Motor neuron (in vitro differentiated cells): ENCODE measurements at places on chromosomes 3 and 15. TPM values are rescaled to one million over a fixed set of nuclear protein-coding genes. Genes with fewer than 3 reads are reported as not detected.

The HAPLN3 gene
- 1.3 and 1.4 TPM in 2 replicates for total RNA-seq

The CADPS gene
- total RNA-seq = 95.4 and 99.6 TPM in 2 replicates

The RHCG gene
- 0.11 and 0.31 TPM in 2 replicates for total RNA-seq

The CD200R1 gene
- total RNA-seq = 0.06 and 0.11 TPM in 2 replicates

The FOXB1 gene
- total RNA-seq = not detected in 2 replicates

The QTRT2 gene
- 12.5 and 16.4 TPM in 2 replicates for total RNA-seq

The CNTN3 gene
- total RNA-seq = 16.4 and 30.9 TPM in 2 replicates

The SAMD7 gene
- total RNA-seq = 0.08 and 0.09 TPM in 2 replicates

The CCDC39 gene
- total RNA-seq = 0.22 TPM in 1 of 2 replicates, not detected in the other

The HES1 gene
- total RNA-seq = 13.3 and 13.9 TPM in 2 replicates

The LRTM1 gene
- total RNA-seq = not detected in 2 replicates

The MYH15 gene
- 0.71 and 0.87 TPM in 2 replicates for total RNA-seq

The GOLGA6D gene
- 0.14 and 0.21 TPM in 2 replicates for total RNA-seq

The IL17RB gene
- 3.7 and 4.4 TPM in 2 replicates for total RNA-seq

The RNU5B-1 gene
- under 0.01 TPM in 2 replicates for total RNA-seq

The ZNF774 gene
- total RNA-seq = 3.3 and 3.9 TPM in 2 replicates

The TCTA gene
- 8.0 and 10.6 TPM in 2 replicates for total RNA-seq

The ADAMTSL3 gene
- total RNA-seq = 0.18 and 0.21 TPM in 2 replicates

The ISL2 gene
- 9.4 and 11.4 TPM in 2 replicates for total RNA-seq

The CCR9 gene
- 0.39 and 0.63 TPM in 2 replicates for total RNA-seq

The SNTN gene
- 0.16 and 0.20 TPM in 2 replicates for total RNA-seq

The CLDND1 gene
- 101 and 104 TPM in 2 replicates for total RNA-seq

The EAF1 gene
- total RNA-seq = 27.4 and 28.6 TPM in 2 replicates

The PCYT1A gene
- 47.4 and 52.6 TPM in 2 replicates for total RNA-seq
